Left ventricle myocardium superior (tissue), 1 donor: ENCODE measurements at places on chromosomes 3 and 15.
A peak's percentile ranks its signal among the peaks of the same experiment; 100 is the strongest.

GRCh38 chr3:14494279-14494972 lies 45.7 kb downstream of the GRIP2 start:
- no peak for DNase-seq

- DNase-seq: no peak
Measured at GRCh38 chr3:49668414-49668797, 5.7 kb upstream of the APEH start.

- peak; percentile 78 for DNase-seq
Measured at GRCh38 chr3:149339931-149340309, 6.5 kb upstream of the TM4SF18 start.

- DNase-seq: no peak
Measured at GRCh38 chr15:56205061-56205876, 38.4 kb downstream of the RFX7 start.

- DNase-seq: no peak
Measured at GRCh38 chr3:183342824-183343223, 85.6 kb downstream of the MCF2L2 start.

GRCh38 chr3:185328324-185329004 lies 34.5 kb upstream of the MAP3K13 start:
- no peak for DNase-seq

GRCh38 chr15:81106560-81106959 lies 27.5 kb upstream of the CFAP161 start:
- no peak for DNase-seq

- no peak for DNase-seq
Measured at GRCh38 chr3:157436583-157437291, at the start of gene PTX3. TSS of gene PTX3 (plus strand) at chr3:157436850. CDS start at chr3:157436934, 84 bp downstream.

DNA sequence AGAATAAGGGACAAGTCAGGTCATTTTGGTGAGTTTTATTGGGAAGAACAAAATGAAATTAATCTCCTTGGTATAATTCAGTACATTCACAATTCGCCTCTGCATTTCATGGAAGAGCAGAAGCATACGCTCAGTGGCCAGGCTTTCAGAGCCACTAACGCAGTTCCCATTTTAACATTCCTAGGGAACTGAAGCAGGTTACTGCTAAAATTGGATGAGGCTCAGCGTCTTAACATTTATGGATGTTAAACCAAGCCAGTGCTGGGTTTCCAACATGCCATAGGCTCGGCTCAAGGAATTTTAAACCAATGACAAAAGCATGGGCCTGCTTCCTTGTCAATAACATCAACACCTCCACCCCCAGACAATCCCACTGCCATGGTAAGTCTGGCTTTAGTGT lies 172.7 kb upstream of the PRICKLE2 start:
- DNase-seq: no peak

DNA sequence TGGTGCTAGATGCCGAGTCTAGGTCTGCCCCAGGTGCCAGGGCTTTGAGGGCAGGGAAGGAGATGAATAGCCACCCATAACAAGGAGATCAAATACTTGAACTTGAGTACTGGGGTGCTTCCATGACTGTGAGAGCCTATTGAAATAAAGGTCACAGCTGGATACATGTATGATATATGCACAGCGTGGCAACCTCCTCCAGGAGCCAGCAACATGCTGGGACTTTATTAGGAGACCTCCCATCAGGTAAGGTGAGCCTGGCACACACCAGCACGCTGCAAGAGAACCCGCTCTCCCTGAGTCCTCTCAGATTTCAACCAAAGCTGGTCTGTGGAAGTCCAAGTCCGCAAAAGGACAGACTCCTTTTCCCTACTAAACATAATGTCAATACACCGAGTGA lies 10.5 kb upstream of the HES1 start:
- no peak for DNase-seq

DNA sequence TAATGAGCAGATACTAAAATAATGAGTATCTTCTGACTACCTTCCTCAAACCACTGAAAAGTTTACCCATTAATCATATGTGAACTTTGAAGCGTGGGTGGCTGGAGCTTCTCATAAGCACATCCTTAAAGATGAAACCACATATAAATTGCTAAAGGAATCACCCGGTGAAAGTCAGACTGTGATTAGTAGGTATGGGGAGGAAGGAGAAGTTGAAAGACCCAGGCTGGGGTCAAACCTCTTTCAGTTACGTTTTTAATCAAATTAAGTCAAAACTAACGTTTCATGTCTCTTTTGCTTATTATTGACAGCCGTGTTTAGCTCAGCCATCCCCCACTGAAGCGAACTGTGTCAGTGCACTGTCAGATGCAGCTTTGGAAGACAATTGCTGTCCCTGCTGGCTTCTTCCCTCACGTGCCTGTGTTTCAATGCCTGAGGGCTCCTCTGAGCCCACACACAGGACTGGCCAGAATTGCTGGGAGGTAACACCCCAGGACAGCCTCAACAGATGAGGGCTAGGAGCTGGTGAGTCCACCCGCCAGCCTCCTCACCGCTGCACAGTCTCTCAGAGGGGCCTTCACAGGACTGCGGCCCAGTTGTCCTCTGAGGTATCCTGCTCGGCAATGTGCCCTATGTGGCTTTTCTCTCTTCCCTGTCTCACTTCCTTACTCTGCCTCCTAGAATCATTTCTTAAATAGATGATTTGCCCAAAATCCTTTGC lies 29.3 kb upstream of the SH3BP5 start:
- DNase-seq: no peak

- DNase-seq: no peak
Measured at GRCh38 chr15:58419803-58420524, 11.8 kb upstream of the LIPC start.

DNA sequence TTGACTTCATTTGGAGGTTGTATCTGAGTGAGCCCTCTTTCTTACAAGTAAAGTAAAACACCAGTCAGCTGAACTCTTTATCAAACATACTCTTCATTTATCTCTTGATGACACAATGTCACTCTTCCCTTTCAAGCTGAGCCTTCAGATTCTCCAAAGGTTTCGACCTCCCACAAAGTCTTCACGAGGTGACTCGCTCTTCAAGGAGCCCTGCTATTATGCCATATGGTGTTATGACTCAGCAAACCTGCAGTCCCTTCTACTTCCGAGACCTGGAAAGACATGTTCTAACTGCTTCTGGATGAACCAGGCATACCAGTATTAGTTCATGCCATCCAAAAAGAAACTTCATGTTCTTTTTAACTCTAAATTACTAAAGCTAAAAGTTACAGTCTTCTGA lies 23.1 kb downstream of the AADAC start:
- DNase-seq: no peak

DNA sequence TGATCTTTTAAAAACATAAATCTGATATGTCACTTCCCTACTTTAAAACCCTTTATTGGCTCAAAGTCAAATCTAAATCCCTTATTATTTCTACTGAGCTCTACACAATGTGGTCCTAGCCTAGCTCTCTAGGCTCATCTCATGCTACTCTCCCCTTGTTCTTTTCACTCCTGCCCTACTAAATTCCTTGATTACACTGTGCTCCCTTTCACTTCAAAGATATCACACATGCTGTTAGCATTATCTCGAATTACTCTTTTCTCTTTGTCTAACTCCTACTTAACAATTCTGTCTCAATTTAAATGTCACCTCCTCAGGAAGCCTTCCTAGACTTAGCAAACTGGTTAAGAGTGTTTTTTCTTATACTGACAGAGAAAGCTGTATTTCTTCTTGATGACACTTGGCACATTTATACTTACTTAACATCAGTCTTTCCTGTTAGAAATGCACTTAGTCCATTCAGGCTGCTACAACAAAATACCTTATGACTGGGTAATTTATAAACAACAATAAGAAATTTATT lies 102.0 kb downstream of the SCAPER start:
- DNase-seq: no peak

- DNase-seq: no peak
Measured at GRCh38 chr3:32437896-32438295, 46.2 kb downstream of the CMTM7 start.

DNA sequence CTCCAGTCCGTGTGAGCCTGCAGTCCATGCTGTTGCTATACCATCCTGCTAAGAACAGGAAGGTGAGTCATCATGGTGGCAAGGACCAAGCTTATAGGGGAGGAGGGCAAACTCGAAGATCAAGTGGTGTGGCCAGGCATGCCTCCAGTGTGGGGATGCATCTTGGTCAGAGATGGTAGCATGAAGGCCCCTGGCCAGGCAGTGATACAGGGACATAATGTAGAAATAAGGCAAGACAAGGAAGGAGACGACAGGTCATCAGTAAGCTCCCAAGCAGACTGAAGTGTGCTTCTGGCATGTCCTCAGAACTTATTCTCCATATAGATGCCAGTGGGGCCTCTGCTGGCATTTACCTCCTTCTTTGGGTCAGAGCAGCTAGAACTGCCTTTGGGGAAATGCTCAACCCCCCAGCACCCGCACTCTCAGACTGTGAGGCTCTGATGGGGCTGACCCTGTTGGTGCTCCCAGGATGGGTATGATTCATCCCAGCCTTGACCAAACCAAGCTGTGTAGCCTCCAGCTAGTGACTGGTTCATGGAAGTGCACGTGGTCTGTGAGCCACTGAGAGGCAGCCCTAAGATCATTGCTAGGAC lies 52.5 kb upstream of the ATP2B2 start:
- no peak for DNase-seq

- DNase-seq: no peak
Measured at GRCh38 chr3:129077222-129077621, 16.6 kb downstream of the GP9 start.

DNA sequence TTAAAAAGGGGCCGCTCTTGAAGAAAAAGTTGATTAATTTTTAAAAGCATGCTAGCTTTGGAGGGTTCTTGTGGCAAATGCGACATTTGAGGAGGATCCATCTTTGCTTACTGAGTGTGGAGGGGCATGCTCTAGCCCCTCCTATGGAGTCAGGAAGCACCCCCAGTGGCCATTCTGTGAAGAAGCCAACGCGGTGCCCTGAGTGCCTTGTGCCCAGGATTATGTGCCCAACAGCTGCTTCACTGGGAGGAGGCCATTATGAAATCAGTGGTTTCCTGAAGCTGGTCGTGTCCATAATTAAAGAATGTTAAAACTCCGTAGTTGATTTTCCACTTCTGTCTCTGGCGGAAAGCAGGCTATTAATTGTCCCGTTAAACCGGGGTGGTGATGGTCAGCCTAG lies 69.1 kb upstream of the TNFAIP8L3 start:
- DNase-seq: no peak

DNA sequence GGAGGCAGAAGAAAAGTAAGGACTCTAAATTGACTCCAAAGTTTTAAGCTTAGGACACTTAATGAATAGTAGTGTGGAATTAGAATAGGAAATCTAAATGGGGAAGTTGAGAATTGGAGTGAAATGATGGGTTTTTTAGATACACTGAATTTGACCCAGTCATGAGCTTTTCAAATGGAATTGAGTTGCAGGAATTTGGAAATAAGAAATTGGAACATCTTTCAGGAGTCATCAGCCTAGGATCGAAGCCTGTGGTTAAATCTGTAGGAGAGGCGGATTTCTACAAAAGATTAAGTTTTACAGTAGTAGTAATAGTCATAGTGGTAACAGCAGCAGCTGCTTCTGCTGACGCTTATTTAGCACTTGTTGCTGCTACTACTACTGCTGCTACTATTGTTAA lies 129.0 kb upstream of the LRRFIP2 start:
- DNase-seq: no peak

DNA sequence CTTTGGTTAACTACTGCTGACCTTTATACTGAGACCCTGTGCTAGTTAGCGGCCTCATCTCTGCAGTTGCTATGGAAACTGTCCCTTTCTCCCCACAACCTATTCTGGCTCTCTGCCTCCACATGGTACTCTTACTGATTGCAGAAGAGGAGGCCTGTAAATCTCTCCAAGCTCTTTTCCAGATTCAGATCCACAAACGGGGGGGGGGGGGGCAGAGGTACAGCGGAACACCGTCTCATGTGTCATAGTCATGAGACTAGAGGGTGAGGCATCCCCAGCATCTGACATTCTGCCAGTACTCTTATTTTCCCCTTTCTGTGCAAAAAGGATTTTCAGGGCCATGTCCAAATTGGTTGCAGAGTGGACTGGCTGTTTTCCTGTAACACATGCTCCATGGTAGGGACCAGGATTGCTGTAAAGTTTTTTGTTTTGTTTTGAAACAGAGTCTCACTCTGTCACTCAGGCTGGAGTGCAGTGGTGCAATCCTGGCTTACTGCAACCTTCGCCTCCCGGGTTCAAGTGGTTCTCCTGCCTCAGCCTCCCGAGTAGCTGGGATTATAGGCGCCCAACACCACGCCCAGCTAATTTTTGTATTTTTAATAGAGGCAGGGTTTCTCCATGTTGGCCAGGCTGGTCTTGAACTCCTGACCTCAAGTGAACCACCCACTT lies 8.3 kb upstream of the MAP1A start:
- DNase-seq: no peak

- no peak for DNase-seq
Measured at GRCh38 chr15:69104050-69104750, 56.2 kb upstream of the GLCE start.

GRCh38 chr15:60392601-60392985 lies 5.2 kb downstream of the ANXA2 start:
- no peak for DNase-seq

GRCh38 chr15:64630396-64631107 lies 144.8 kb downstream of the RBPMS2 start:
- no peak for DNase-seq

- DNase-seq: no peak
Measured at GRCh38 chr15:72136170-72137051, 18.2 kb downstream of the SENP8 start.

GRCh38 chr15:83695246-83695645 lies 41.3 kb downstream of the ADAMTSL3 start:
- DNase-seq: no peak

GRCh38 chr3:32498252-32498651 lies 4.4 kb downstream of the CMTM6 start:
- DNase-seq: no peak

- no peak for DNase-seq
Measured at GRCh38 chr3:10867384-10867783, 51.4 kb downstream of the SLC6A11 start.

GRCh38 chr3:186605561-186606545 lies 7.0 kb upstream of the AHSG start:
- DNase-seq: no peak

DNA sequence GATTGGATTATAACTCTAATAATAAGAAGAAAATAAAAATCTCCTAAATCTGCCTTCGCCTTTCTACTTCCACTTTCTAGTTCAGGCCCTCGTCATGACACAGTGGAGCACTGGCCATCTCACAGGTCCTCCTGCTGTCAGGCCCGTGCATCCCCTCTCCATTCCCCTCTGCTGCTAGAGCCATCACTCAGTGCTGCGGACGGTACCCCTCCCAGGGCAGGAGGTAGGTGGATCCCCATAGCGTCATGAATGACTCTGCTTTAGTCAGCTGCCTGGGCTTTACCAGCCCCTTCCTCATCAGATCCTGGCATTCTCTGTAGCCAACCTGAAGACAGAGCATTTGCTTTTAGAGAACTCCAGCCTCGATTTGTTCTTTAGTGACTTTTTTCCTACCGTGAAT lies 12.0 kb upstream of the PPP1R2 start:
- no peak for DNase-seq

DNA sequence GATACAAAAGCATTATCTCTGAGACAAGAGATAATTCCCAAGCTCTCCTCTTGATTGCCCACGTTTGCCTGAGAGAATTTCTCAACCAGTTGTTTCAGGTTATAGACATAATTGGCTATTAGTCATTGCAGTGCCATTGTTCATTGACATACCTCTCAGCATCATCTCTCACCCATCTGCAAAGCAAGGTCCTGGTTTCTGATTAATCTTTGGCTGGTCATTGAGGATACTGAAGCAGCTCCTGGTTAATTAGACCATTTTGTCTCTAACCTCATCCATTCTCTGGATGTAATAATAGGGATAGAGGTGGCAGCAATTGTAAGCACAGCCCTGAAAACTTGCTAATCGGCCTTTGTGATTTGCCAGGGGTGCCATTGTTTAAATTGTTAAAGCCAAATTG lies 104.2 kb downstream of the CNTN6 start:
- DNase-seq: no peak

GRCh38 chr3:45029216-45029615 lies 3.1 kb downstream of the CLEC3B start:
- no peak for DNase-seq
